ENCODE measurements at places on chromosomes 5 and 9. TPM values are rescaled to one million over a fixed set of nuclear protein-coding genes. Genes with fewer than 3 reads are reported as not detected.

Gene NUTM2G
- 0.85 TPM for polyA plus RNA-seq

Gene OGN
- 34.0 TPM for polyA plus RNA-seq

Gene UIMC1
- polyA plus RNA-seq, result 49.2 TPM

Gene SMIM33
- not detected for polyA plus RNA-seq

Gene PDE6A
- polyA plus RNA-seq, result 0.14 TPM

Gene FGF18
- 0.39 TPM for polyA plus RNA-seq

Gene RAD50
- 52.4 TPM for polyA plus RNA-seq

Gene AQP7
- 17.0 TPM for polyA plus RNA-seq

Gene FAM193B
- polyA plus RNA-seq, result 61.1 TPM

Gene PPIC
- polyA plus RNA-seq, result 36.8 TPM

Gene IL3
- polyA plus RNA-seq, result not detected

Gene OR13C5
- not detected for polyA plus RNA-seq

Gene CHSY3
- polyA plus RNA-seq, result 4.6 TPM

Gene UGT3A2
- 10.2 TPM for polyA plus RNA-seq

Gene FCN2
- 0.47 TPM for polyA plus RNA-seq

Gene KIAA0825
- polyA plus RNA-seq, result 4.0 TPM

Gene RGS3
- polyA plus RNA-seq, result 45.1 TPM

Gene ZNG1E
- 63.6 TPM for polyA plus RNA-seq
